GM23248 (cell line): ENCODE measurements at places on chromosomes 4 and X.
A peak's percentile ranks its signal among the peaks of the same experiment; 100 is the strongest.

DNA sequence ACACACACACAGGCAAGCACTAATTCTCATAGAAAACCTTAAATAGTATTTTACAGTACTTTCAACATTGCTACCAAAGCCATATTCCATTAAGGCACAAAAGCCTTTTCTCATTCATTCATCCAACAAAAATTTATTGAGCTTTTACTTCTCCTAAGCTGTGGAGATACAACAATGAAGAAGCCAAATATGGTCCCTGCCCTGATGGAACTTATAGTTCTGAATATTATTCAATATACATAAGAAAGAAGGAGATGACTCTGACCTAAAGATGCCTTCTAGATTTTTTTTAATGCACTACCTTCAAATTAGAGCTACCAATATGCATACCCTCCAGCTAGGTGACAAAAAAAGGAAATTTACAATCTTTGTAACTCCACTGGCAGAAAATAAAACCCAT, 90.0 kb upstream of the WDR44 start:
- DNase-seq, result no peak

- DNase-seq, result peak; percentile 69
Observed at GRCh38 chr4:4762909-4763821, 96.3 kb upstream of the MSX1 start.

DNA sequence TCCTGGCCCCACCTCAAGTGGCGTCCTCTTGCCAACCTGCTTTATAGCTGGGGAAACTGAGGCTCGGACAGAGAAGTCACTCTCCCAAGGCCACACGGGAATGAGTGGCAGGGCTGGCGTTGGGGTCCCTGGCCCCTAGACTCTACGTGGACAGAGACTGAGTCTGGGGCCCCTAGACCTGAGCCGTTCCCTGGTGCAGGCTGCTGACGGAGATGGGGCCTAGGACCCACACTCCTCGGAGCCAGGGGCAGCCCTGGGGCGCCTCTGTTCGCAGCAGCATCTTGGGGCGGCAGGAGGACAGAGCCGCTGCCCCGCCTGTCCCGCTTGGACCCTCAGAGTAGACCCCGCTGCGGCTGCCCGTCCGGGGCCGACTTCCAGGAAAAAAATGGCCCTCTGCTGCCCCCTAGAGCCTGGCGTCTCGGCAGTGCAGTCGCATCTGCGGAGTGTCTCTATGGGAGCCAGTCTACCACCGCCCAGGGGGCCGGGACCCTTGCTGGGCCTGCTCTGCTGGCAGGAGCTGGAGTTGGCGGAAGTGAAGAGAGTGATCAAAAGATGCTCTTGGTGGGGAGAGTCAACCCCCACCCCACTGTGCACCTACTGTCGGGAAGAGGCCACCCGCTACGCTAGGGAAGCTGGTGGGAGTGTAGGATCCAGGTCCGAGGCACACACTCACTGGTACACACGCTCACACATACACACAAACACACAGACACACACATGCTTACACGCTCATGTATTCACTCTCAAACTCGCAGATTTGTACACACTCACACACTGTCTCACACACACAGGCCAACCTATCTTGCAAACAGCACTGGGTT, 220.1 kb downstream of the AFAP1 start:
- peak; percentile 57 for DNase-seq

DNA sequence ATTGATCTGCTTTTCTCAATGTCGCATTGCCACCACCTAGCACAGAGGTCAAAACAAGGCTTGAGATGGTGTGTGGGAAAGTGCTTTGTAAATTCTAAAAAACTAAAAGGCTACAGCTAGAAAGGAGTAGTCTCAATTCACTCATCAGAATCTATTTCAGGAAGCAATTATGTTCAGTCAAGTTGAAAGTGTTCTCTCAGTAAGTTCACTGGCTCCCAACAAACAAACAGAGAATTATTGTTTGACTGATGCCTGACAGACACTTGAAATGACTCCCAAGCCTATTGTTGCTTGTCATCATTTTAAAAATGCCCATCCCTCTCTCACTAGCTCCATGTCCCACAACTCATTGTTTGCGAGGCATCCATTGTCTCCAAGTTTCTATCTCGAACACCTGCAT, 419.6 kb upstream of the CPEB2 start:
- DNase-seq, result no peak

DNA sequence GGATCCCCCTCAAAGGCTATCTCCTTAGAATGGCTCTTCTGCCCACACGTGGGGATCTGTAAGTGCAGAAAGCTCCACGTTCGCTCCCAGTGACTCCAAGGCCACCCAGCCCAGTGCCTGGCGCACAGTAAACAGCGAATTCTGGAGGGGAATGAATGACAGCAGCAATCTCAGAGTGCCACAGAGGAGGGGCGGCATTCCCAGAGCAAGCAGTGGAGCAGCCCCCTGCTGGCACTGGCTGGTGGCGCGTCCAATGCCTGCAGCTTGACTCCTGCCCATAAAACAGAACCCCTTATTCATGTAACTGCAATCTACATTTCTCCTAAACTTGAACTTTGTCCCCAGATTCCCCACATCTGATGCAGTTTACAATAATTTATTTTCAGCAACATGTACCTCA, 6.9 kb upstream of the HELT start:
- DNase-seq, result peak; percentile 24

GRCh38 chr4:107008115-107008514, 28.0 kb downstream of the DKK2 start:
- no peak for DNase-seq

DNA sequence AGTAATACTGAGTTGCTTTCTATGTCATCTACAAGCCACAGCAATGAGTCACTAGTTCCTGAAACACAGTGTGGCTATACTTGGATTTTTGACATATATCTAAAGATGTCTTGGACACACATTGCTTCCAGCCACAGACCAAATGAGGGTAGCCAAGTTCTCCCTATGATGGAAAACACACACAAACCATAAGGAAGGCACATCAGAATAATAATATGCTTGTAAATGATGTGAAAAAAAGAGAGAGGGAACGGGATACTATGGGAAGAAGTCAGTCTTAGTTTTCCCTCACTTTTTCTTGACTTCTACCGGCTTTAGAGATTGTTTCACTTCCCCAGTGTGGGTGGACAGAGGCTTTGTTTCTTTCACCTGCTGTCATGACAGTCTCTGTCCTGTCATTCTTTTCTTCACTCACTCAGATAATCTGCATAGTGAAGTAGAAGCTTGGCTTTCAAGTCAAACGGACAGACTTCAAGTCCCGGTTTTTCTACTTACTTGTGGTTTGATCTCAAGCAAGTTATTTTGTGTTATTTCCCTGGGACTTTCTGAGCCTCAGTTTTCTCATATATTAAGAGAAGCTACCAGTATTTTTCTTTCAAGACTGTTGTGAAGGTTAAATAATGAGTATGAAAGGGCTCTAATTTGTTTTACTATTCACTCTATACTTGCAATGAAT, 34.7 kb downstream of the P2RY10 start:
- DNase-seq, result peak; percentile 0

GRCh38 chr4:98627531-98628257, 30.7 kb downstream of the TSPAN5 start:
- peak; percentile 71 for DNase-seq

DNA sequence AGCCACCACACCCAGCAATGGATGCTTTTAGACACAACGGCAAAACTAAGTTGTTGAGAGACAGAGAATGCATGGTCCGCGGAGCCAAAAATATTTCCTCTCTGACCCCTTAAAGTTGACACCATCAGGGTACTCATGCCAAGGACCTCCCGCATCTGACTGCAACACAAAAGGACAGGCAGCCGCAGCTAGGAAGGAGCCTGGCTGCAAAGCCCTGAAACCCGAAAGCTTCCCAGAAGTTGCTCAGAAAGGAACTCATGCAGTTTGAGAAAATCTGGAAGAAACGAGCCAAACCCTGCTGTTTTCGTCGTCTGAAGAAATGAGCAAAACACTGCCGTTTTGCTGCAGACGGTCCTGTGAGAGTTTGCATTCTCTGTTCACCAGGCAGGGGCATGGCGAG, 16.5 kb downstream of the DHRSX start:
- DNase-seq, result peak; percentile 47

- no peak for DNase-seq
Observed at GRCh38 chr4:146742416-146742815, 103.7 kb downstream of the POU4F2 start.

GRCh38 chr4:3436798-3437581, 4.8 kb upstream of the HGFAC start:
- peak; percentile 83 for DNase-seq

DNA sequence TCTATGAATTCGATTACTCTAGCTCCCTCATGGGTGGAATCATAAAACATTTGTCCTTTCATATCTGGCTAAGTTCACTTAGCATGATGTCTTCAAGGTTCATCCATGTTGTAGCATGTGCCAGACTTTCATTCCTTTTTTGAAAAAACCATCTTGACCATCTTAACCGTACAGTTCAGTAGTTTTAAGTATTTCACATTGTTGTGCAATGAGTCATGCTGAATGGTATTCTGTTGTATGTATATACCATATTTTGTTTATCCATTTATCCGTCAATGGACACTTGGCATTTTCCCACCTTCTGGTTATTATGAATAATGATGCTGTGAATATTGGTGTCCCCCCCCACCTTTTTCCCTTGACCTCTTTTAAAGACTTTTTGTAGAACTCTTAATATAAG, 72.4 kb upstream of the TLR2 start:
- DNase-seq, result peak; percentile 12

DNA sequence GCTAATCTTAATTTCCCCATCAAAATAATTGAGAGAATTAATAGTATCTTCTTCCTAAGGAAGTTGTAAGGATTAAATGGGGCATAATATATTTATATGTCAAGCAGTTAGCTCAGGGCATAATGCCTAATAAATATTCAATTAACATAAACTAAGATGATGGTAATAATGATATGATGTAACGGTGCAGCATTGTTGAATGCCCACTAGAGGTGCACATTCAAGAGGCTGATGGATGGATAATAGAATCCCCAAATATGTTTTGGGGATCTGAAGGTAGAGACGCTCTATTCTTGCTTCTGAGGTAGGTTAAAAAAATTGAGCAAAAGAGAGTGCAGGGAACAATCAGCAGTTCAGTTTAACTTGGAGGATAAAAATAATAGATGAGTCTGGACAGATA, 37.1 kb downstream of the ATOH1 start:
- DNase-seq, result peak; percentile 1

- peak; percentile 98 for DNase-seq
Observed at GRCh38 chr4:17027495-17027894, 129.1 kb upstream of the LDB2 start.

DNA sequence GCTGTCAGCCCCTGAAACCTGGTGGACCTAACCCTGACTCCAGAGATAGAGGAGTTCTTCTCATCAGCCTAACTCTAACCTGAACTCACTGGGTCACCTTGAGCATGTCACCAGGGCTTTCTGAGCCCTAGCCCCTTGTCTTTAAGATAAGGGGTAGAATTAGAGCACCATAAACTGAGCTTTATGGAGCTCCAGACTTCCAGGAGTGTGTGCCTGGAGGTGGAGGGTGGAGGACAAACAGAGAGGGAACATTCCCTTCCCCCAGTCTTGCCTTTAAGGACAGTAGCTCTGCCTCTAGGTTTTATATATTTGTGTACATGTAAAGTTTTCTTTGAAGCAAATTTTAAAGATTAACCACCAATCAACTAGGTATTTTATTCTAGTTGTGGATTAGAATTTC, 83.9 kb upstream of the PACRGL start:
- DNase-seq, result no peak

- DNase-seq, result no peak
Observed at GRCh38 chr4:36966756-36967460, 277.6 kb upstream of the NWD2 start.

DNA sequence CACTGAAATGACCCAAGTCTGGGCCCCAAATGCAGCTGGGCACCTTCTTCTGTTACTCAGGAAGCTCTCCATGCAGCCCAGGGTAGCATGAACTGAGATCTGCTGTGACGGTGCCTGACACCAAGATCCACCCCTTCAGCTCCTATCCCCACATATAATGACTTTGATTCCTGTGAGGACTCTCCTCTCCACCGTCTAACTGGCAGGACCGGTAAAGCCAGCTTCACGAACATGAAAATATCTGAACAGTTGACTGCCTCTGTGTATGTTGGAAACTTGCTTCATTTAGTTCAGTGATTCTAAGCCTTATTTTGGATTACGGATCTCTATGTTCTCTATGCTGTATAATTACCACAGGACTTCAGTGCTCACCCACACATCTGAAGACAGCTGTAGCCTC, 115.5 kb upstream of the TMEM150C start:
- DNase-seq, result no peak

- no peak for DNase-seq
Observed at GRCh38 chrX:122863067-122863466, 321.0 kb upstream of the GRIA3 start.

DNA sequence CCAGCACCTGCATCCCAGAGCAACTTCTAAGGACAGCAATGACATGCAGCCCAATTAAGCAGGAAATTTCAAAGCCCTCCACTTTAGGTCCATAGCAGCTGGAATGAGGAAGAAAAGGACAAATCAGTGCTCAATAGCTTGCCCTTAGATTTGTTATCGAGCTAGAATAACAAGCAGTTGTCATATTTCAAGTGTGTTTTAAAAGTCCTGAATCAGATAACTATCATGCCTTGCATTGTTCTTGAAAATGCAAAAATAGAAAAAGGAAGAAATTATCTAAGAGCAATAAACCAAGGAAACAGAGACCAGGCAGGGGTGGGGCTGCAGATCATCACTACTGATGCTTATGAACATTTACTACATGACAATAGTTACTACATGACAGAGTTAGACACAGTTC, 43.9 kb upstream of the KLF3 start:
- DNase-seq, result no peak

DNA sequence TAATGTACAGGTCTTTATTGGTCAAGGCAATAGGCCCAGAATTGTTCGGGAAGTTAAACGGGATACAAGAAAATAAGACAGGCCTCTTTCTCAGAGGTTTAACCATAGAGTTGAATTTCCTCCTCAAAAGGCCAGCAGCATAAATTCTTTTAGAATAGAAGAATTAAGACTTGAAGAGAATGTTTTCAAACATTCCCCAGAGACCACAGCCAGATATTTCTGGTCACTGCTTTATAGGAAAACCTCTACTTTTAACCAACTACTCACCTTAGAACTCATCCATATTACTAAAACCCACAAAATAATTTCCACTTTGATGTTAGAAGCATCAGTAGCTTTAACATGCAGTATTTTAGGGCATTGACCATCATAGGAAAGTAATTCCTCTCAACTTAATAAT, 317.9 kb downstream of the RAB28 start:
- no peak for DNase-seq

DNA sequence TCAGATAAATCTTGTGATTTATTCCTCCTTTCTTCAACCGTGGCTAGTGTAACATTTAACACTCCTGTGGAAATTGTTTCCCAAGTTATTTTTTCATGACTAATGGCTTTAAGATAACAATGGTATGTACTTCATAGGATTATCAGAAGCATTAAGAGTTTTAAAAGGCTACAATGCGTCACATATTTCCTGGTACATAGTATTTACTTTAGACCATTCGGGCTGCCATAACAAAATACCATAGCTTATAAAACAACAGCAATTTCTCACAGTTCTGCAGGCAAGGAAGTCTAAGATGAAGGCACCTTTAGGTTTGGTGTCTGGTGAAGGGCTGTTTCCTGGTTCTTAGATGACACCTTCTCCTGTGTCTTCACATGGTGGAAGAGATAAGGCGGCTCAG, 158.6 kb downstream of the PAPSS1 start:
- DNase-seq, result no peak
